ENCODE measurements at places on chromosomes 3 and 15.

DNA sequence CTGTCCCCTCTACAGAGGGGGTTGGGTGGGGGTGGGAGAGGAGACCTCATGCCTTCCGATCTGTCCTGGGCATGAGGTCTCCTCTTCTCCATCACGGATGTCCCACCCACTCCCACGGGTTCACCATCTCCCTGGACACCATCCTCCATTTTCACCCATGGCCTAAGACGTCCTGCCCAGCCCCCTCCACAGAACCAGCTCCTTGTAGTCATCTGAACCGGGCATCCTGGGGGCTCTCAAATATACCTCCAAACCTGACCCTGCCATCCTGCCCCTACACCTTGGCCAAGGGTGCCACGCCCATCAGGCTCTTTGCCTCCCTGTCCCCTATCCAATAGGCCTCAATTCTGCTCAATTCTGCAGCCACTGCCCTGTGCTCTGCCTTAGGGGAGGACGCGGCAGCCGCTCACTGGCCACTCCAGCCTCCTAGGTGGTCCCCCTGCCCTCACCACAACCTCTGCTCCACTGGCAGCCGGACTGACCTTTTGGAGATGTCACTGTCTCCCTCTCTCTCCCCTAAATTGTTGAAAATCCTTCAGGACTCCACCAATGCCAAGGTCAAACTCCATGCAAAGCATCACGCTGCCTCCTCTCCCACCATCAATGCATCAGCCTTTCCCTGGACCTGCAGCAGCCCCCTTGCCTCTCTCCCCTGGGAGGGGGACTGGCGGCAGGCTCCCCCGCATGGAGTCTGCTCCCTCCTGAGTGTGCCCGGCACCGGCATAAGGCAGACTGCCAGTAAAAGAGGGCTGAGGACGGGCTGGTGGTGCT is 9.4 kb upstream of the ANPEP start:
- DNase-seq, result no peak

DNA sequence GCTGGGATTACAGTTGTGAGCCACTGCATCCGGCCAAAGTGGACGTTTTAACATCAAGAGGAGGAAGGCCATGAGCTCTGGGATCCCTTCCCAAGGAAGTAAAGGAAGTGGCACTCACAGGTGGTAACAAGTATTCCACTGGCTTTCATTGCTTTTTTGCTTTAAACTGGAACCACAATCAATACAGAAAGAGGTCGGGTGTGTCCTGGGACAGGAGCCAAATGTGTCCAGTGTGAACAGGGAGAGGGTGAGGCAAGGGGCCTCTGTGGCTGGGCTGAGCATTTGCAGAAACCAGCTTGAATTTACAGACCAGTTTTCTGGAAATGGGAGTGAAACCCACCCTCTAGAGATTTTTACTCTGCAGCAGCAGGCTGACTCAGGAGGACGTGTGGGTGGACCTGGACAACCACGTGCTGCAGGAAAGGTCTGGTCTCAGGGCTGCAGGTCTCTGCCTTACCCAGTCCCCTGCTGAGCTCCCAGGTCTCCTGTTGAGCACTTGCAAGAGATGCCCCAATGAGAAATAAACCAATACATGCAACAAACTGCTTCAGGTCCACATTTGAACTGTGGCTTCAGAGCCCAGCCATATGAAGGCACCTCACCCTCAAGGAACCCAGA is 42.8 kb upstream of the TMEM115 start:
- DNase-seq, result no peak

- no peak for DNase-seq
These were observed 856.9 kb downstream of the EPHA3 start for GRCh38 chr3:89964347-89964746.

DNA sequence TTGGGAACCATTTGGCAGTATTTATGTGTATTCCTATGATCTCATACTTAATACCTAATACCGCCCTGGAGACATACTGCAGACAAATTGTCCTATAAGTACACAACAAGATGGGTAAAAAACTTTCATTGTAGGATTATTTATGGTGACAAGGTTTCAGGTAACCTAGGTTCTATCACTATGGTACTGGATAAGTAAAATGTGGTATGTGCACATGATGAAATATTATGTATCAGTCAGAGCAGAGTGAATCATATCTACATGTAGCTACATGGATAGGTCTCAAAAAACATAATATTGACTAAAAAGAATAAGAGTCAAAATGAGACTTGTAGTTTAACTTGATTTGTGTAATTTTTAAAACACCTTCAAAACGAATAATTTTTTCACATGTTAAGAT is 147.8 kb downstream of the LEKR1 start:
- DNase-seq, result no peak

DNA sequence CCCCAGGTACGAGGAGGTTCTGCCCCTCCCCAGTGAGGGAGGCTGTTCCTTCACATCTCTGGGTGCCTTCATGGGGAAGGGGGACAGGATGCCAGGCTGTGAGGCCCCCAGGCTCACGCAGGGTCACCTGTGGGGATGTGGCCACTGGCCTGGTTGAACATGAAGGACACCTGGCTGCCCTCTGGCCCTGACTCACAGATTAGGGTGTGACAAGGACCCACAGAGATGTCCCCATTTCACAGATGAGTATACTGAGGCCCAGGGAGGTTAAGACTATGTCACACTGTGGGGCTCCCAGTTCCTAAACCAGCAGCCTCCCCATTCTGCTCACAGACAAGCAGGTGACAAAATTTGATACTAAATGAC is 42.4 kb downstream of the PCSK6 start:
- no peak for DNase-seq

DNA sequence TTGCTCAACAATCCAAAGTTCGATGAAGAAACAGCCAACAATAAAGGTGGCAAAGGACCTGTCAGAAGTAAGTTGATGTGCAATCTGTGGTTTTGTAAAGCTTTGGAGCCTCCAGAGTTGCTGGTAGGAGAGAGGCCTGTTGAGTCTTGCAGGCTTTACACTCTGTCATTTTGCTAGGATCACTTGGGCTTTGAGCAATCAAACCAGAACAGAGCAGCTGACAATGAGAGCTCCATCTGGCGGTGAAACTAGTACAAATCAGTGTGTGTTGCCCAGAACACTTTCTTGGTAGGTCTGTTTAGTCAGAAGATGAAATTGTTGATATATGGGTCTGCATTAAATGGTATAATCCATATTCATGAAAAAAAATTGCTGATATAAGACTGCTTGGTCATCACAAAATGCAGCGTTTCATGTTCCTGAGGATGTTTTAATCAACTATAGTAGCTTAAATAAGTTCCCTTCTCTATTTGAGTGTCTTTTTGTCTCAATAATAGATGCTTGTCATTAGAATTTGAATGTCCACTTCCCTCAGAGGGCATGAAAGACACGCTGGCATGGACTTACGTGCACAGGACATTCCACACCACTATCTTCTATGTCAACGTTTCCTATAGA is 25.7 kb downstream of the TMOD2 start:
- DNase-seq, result peak; percentile 64

DNA sequence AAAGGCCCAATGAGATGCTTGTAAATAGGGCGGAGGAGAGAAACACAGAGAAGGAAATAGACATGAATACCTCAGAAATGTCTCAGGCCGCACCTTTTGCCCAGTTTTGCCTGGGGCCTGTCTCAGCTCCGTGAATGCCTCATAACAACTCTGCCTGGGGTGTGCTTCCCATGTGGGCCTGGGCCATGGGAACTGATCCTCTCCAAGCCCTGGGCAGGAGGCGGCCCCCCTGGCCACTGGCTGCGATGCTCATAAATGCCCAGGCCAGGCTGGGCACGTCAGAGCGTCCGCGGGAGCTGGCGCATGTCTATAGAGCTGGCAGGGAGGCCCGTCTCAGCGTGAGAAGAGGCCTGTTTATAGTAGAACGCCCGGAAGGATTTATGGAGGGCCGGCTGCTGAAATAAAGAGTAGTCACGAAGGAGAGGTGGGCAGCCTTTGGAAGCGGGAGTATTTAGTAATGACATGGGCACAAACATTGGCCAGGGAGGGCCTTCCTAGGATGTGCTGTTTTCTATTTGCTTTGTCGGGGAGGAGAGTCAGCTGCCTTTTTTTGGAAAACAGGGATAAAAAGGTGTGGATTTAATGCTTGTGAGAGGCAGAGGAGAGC is 85.9 kb upstream of the IGF1R start:
- no peak for DNase-seq

GRCh38 chr15:49328941-49329340 is 94.1 kb upstream of the FGF7 start:
- no peak for DNase-seq

GRCh38 chr3:185559706-185560090 is 7.3 kb upstream of the LIPH start:
- no peak for DNase-seq

- peak; percentile 99 for DNase-seq
These were observed 99.7 kb upstream of the LIPC start for GRCh38 chr15:58331913-58332675.

DNA sequence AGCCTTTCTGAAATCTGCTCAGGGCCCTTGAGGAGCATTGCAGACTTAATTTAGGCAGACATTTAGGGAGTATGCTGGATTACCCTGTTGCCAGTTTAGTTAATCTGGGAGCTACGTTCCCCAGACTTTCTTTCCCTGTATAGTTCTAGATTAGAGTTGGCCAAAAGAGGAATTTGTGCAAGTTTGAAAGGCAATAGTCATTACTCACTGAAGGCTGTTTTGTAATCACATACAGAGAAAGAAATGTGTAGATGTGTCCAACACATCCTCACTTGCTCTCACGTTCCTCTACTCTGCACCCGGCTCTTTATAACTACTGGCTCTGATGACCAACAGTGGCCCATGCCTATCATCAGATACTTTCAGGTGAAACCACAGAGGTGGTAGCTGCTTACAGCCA is 24.2 kb downstream of the MASP1 start:
- DNase-seq, result no peak

- DNase-seq, result peak; percentile 93
These were observed 39.9 kb upstream of the MB21D2 start for GRCh38 chr3:192957441-192958021.

- no peak for DNase-seq
These were observed 103.5 kb downstream of the ASB7 start for GRCh38 chr15:100705841-100706240.

DNA sequence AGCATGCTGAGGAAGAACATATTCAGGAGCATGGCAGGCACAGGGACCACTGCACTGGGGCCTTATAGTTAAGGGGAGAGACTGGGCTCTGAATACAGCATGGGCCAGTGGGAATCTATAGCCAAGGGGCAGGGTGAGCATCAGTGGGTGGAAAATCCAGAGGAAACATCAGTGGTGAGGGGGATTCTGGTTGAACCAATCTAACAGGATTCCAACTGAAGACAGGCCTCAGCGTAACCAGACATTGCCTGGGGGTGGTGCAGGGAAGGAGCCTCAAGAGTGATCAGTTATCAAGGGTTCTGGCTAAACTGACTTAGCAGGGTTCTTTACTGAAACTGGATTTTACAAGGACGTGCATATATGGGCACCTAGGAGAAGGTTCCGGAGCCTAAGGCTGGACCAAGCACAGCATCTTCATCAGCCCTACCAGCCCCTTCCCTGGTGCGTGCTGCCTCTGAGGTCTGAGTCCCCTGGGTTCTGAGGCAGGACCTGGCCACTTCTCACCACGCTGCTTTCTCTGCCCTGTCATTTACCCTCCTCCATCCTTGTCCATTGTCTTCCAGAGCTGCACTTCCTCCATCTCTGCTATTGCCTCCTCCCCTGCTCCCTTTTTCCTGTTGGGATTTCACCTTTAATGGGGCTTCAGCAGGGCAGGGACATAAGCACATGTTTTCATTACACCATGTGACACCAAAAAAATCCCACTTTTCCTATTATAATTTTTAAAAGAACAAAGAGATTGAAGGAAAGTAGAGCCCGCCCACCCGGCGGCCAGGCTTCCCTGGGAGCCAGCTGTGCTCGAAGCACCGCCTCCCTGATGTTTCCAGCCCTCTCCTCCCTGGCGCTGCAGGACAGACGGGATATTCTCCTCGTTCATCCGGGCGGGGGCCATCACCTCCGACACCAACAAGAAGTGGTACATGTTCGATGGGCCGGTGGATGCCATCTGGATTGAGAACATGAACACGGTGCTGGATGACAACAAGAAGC is 52.1 kb downstream of the DNAH1 start:
- DNase-seq, result no peak

DNA sequence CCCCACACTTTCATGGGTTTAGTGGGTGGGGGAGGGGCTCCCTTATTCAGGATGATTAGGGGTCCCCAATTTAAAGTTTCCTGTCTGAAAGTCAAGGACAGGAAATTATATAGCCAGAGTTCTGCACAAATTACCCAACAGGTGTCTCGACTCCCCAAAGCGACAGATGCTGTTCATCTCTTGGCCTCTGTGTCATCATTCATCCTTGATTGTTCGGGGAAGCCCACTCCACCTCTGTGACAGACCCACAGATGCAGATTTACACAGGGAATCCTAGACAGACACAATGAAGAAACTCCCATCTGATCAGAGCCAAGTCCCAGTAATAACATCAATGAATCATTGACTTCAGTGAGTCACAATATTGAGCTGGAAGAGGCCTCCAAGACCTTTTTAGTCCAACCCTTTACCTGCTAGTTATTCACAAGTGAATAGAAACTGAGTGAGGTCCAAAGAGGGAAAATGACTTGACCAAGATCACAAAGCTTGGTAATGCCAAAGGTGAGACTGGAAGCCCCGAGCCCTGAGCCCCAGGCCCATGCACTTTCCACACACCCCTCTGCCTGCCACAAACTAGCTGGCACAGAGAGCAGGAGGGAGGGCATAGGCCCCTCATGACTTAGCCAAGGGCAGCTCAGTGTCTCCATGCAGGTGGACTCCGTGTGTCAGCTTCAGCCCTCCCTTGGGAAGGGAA is 7.9 kb upstream of the SRP14 start:
- peak; percentile 84 for DNase-seq

- no peak for DNase-seq
These were observed 116.7 kb downstream of the SERPINI1 start for GRCh38 chr3:167852216-167852615.

GRCh38 chr3:45794660-45795059 is 1.7 kb downstream of the SLC6A20 start:
- DNase-seq, result no peak

DNA sequence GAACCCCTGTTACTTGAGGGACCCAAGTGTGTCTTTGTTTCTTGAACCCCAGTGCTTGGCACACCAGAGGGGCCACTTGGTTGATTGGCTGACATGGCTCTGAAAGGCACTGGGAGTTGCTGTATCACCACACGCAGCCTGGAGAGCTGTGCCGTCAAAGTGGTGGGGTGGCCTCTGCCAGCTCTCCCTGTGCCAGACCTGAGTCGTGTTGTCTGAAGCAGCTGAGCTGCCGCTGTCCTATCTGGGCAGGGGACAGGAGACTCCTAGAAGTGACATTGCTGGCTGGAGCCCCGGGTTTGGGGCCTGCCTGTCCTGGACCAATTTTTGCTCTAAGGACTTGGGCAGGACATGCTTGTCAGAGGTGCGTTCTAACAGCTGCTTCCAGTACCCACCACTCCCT is 5.5 kb upstream of the SNX22 start:
- no peak for DNase-seq
